ENCODE measurements at places on chromosomes 4 and X. TPM values are rescaled to one million over a fixed set of nuclear protein-coding genes. Genes with fewer than 3 reads are reported as not detected.

Gene PNCK
- 0.26 TPM for total RNA-seq

Gene ADH1B
- total RNA-seq = 364 TPM

Gene PFKFB1
- total RNA-seq = not detected

Gene LRAT
- total RNA-seq = under 0.01 TPM

Gene CITED1
- 0.17 TPM for total RNA-seq

Gene P2RY8
- not detected for total RNA-seq

Gene CNGA1
- total RNA-seq = not detected

Gene RTL5
- 4.5 TPM for total RNA-seq

Gene DCHS2
- under 0.01 TPM for total RNA-seq

DNA sequence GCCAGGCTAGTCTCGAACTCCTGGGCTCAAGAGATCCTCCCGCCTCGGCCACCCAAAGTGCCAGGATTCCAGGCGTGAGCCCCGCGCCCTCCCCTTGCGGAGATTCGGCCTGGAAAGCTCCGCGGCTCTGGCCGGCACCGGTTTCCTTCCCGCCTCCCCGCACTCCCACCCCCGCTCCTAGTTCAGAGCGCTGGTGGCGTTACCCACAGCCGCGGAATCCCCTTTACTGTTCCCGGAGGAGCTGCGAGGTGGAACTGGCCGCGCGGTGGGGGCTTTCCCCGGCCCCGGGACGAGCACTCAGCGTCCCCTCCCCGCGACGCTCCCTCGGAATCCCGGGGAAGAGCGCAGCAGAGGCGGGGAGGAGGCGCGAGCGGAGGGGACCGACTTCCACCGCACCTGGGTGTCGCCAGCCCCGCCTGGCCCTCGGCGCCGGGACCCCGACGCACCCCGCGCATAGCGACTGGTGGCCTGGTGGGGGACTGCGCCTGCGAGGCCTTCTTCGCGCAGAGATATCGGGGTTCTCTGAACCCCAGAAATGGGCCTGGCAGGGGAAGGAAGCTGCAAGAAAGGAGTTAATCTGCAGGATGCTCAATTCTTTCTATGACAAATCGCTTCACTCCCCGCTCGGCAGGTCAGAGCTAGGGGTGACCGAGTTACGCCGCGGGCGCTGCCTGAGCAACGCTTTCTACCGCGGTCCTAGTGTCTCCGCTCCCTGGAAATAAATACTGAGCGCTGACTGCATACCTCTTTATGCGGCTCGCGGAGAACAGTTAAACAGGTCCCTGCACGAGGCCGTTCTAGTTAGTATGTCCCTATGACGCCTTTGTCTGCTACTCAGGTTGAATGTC, 14.6 kb upstream of the SLC25A4 start:
- peak overlapping the region; percentile 44 for H3K4me3 ChIP-seq
- peak; percentile 19 for DNase-seq
- peaks cover 4% of the 10 kb centered on the region for H3K4me1 ChIP-seq
- no peak overlapping the region for H3K27ac ChIP-seq
- H3K36me3 ChIP-seq = no peaks in the 10 kb centered on the region

DNA sequence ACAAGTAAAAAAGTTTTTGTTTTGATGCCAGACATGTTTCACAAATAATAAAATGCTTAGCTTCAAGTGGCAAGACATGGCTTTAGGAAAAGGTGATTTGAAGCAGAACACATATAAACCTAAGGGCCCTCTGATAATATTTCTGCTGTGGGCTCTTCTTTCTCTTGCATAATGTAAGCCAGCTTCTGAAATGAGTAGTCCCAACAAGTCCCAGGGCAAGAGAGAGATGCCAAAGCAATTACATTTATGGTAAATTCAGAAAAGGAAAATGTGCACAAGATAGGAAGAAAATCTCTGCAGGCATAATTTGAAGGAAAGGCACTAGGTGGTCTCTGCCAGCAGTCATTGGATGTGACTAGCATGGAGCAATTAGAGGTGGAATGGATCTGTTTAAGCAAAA, 170.8 kb upstream of the GALNT7 start:
- DNase-seq = no peak
- no peaks in the 10 kb centered on the region for H3K36me3 ChIP-seq
- no peak overlapping the region for H3K27ac ChIP-seq
- peaks cover 9% of the 10 kb centered on the region for H3K4me1 ChIP-seq
- H3K27me3 ChIP-seq = no peaks in the 10 kb centered on the region

GRCh38 chrX:7225338-7225737, 77.4 kb upstream of the PUDP start:
- no peaks in the 10 kb centered on the region for H3K4me1 ChIP-seq
- no peak overlapping the region for H3K4me3 ChIP-seq
- DNase-seq = no peak
- no peaks in the 10 kb centered on the region for H3K27me3 ChIP-seq
- H3K27ac ChIP-seq = no peak overlapping the region
- H3K36me3 ChIP-seq = no peaks in the 10 kb centered on the region

DNA sequence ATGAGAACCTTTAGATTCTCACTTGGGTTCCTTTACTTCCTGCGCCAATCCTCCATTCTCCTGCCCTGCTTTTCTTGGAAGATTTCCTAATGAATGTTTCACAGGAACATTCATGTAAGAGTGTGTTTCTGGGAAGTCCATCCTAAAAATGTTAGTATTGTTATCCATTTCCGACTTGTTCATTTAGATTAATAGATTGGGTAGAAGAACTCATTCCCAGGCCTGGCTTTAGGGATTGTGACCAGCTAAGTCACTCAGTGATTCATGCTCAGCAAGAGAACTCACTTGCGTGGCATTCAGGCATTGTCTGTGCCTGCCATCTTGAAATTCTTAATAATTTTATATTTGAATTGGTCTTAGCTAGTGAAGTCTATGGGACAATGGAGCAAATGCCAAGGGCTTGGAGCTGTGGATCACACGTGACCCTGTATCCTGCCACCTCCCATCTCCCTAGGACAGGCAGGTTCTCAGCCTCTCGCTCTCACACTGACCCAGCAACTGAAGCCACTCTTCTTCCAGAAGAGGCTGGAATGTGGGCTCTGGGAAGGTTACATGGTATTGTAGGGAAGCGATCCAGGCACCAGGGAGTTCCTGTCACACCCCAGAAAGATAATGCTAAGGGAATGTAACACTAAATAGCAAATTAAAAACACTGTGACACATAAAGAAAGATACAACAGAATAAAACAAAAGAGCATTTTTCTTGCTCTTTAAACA, 562.1 kb downstream of the TMA16 start:
- H3K27ac ChIP-seq = no peak overlapping the region
- no peaks in the 10 kb centered on the region for H3K27me3 ChIP-seq
- no peak for DNase-seq
- no peaks in the 10 kb centered on the region for H3K36me3 ChIP-seq
- no peak overlapping the region for H3K4me3 ChIP-seq
- no peaks in the 10 kb centered on the region for H3K4me1 ChIP-seq

DNA sequence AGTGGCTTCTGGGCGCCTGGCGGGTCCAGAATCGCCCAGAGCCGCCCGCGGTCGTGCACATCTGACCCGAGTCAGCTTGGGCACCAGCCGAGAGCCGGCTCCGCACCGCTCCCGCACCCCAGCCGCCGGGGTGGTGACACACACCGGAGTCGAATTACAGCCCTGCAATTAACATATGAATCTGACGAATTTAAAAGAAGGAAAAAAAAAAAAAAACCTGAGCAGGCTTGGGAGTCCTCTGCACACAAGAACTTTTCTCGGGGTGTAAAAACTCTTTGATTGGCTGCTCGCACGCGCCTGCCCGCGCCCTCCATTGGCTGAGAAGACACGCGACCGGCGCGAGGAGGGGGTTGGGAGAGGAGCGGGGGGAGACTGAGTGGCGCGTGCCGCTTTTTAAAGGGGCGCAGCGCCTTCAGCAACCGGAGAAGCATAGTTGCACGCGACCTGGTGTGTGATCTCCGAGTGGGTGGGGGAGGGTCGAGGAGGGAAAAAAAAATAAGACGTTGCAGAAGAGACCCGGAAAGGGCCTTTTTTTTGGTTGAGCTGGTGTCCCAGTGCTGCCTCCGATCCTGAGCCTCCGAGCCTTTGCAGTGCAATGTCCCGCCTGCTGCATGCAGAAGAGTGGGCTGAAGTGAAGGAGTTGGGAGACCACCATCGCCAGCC, at the start of gene ATOH1:
Gene ATOH1 (plus strand): TSS at position 422 of the 663 bp plus-strand sequence. CDS start 174 bp downstream, at position 596.
- peak; percentile 23 for DNase-seq
- H3K27ac ChIP-seq = no peak within 1 kb of the TSS
- peaks cover 26% of the 10 kb centered on the region for H3K27me3 ChIP-seq
- peak within 1 kb of the TSS; percentile 35 for H3K4me3 ChIP-seq
- no peaks in the 10 kb centered on the region for H3K4me1 ChIP-seq

DNA sequence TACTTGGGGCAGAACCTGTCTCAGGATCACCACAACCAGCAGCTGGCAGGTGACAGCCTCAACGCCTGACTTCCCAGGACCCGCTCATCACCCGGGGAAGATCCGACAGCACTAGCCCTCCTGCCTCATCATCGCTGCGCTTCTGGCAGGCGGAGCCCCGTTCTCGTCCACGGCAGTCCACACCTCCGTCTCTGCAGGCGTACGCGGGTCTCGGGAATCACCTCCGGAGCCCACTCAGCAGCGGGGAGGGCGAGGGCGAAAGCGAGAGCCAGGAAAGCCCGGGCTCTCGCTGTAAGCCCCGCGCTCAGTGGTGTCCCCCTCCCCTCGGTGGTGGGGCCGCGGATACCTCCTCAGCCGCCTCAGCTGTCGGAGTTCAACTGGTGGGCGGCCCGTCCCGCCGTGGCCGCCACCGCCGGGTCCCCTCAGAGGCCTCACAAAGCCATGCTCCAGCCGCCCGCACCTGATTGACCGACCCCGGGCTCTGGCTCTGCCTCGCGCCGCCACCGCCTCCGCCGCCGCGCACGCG, 518 bp upstream of the CNKSR2 start:
- H3K36me3 ChIP-seq = no peaks in the 10 kb centered on the region
- H3K27me3 ChIP-seq = no peaks in the 10 kb centered on the region
- H3K27ac ChIP-seq = no peak overlapping the region

DNA sequence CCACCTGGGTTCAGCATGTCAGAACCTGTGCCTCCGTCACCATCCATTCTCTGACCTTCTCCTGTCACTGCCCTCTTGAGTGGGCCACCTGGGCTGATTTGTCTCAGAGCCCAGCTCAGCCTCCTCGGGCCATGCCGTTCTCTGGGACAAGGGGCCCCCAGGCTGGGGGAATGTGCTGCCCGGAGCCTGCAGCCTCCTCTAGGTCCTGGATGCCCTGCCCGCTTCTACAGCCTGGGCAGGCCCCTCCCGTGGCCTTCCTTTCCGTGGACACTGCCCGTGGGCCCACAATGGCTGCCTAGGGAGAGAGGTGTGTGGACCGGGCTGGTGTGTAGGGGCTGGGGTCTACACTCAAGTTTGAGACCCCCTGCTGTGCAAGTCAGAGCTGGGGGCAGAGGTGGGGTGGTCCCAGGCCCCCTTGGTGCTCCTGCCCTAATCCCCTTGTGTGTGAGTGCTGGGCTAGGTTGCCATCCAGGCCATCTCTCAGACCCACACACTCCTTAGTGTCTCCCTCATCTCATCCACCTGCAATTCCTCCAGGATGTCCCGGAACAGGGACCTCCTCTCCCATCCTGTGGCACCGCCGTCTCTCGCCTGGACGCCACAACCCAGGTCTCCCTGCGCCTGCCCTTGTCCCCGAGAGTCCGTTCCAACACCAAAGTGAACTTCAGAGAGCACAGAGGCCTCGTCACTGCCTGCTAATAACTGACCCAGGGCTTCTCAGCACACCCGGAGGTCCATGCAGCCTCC, 12.4 kb downstream of the PSAPL1 start:
- H3K4me1 ChIP-seq = no peaks in the 10 kb centered on the region
- no peaks in the 10 kb centered on the region for H3K27me3 ChIP-seq
- no peaks in the 10 kb centered on the region for H3K36me3 ChIP-seq
- DNase-seq = no peak
- H3K27ac ChIP-seq = no peak overlapping the region

DNA sequence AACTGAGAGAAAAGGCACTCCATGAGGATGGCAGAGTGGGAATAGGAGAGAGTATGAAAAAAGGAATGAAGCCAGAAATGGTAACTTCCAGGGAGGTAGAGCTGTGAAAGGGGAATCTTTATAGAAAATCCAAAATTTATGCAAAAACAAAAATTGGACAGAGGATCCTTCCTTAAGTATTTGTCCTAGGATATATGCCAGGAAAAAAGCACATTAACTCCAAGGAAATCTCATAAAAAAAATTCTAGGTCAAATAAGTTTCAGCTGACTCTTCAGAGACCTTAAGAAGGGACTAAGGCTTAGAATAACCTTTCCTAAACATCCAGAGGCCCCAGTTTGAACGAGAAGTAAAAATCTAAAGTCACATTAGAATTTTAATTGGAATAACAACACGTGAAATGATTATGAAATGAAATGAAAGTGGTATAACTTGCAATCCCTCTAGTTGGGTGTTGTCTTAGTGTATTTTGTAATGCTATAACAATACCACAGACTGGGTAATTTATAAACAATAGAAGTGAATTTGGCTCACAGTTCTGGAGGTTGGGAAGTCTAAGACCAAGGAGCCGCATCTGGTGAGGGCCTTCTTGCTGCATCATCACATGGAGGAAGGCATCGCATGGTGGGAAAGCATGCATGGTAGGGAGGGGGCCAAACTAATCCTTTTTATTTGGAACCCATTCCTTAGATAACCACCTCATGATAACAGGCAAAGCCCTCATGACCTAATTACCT, 145.4 kb upstream of the RXFP1 start:
- H3K4me1 ChIP-seq = no peaks in the 10 kb centered on the region
- no peaks in the 10 kb centered on the region for H3K27me3 ChIP-seq
- H3K4me3 ChIP-seq = no peak overlapping the region
- H3K27ac ChIP-seq = no peak overlapping the region
- no peaks in the 10 kb centered on the region for H3K36me3 ChIP-seq

DNA sequence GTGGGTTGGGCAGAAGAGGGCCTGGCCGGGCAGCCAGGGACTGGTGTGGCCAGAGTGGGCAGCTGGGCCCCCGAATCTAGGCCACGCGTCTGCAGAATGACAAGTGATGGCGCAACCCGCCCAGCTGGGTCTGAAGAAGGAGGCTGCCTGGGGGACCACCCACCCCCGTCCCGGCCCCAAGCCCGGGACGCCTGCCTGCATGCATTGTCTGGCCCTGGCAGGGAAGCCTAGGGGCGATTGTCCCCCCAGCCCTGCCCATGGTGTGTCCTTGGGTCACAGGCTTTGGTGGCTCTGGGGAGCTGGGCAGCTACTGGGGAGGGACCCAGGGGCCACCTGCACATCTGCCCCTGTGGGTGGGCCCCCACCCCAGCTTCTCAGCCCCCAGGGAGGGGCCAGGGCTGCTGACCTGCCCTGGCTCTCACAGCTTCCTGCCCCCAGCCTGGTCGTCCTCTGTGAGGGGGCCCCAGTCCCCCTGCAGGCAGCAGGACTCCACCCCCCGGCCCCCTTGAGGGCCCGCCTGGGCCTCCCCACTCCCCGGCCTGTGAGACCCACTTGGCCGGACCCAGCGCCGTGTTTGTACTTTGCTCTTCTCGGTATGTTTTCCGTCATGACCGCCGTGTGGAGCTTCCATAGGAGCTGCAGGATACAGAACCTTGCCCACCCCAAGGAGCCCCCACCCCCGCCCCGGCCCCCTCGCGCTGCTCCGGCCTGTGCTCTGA, 4.9 kb downstream of the FGFR3 start:
- H3K27ac ChIP-seq = no peak overlapping the region
- peaks cover 21% of the 10 kb centered on the region for H3K27me3 ChIP-seq
- no peaks in the 10 kb centered on the region for H3K36me3 ChIP-seq
- no peaks in the 10 kb centered on the region for H3K4me1 ChIP-seq
